ENCODE measurements at places on chromosomes 5 and 9.

GRCh38 chr5:89983216-89983615 is 426.3 kb downstream of the CETN3 start:
- no peak for DNase-seq

DNA sequence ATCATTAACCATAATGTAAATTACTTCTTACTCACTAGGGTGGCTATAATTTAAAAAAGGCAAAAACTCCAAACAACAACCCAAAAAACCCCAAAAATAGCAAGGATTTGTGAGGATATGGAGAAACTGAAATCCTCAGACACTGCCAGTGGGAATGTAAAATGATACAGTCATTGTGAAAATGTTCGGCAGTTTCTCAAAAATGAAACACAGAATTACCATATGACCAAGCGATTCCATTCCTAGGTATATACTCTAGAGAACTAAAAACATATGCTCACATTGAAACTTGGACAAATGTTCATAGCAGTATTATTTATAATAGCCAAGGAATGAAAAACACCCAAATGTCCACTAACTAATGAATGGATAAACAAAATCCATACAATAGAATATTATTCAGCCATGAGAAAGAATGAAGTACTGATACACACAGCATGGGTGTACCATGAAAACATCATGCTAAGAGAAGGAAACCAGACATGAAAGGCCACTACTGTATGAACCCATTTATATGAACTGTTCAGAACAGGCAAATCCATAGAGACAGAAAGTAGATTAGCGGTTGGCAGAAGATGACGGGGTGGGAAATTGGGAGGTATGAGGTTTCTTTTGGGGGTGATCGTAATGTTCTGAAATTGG is 119.1 kb downstream of the MAPKAP1 start:
- DNase-seq = no peak

GRCh38 chr9:72589667-72590521 is 68.5 kb downstream of the TMC1 start:
- no peak for DNase-seq

GRCh38 chr5:71810023-71810422 is 90.9 kb downstream of the CARTPT start:
- DNase-seq = no peak

DNA sequence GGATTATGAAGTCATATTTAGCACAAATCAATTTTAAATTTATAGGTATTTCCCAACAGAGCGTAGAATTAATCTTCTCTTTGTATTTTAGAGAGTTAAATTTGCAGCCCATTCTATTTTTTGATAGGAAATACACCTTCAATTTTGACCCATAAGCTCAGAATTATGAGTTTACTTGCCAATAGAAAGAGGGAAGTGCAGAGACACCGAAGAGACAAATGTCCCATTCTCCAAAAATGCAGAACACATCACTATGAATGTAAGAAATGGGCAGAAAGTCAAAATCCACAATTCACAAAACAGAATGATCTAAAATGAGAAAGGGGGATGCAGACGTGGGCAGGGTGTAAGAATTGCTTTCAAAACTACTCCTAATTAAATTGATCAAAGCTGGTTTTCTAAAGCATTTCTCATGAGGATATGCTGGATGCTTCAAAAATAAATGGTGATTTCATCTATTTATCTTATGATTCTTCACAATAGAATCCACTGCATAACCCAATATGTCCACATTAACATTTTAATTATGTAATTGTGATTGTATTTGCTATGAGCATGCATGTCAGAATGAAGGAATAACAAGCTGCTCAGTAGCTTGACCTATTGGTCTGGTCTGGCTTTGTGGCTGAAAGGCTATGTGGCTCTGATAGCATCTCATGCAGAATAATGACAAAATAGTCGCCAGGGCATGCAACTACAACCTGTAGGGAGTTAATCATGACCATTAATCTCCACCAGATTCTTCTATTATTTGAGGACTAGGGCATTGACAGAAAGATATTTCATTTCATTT is 550.1 kb upstream of the CDH18 start:
- no peak for DNase-seq

GRCh38 chr9:111029260-111029659 is 9.0 kb downstream of the LPAR1 start:
- no peak for DNase-seq

DNA sequence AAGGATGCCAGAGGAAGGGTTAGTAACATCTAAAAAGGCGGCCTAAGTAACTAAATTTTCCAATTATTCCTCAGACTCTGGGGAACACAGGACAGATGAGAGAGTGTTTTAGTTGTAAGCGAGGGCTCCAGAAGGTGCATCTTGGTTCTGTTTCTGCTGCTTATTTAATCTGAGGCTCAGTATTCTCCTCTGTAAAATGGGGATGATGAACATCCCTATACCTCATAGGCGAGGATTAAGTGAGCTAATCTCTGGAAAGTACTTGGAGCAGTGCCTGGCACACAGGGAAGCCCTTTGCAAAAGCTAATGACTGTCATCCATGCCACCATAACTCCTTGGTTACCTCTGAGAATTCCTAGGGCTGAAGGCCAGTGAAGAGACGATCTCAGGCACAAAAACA is 59.0 kb downstream of the SHB start:
- DNase-seq = no peak
